SK-MEL-5 (cell line): ENCODE measurements at places on chromosomes 7 and 10.

- no peak for DNase-seq
Observed at GRCh38 chr7:142795339-142795863, 24.6 kb downstream of the PRSS2 start.

DNA sequence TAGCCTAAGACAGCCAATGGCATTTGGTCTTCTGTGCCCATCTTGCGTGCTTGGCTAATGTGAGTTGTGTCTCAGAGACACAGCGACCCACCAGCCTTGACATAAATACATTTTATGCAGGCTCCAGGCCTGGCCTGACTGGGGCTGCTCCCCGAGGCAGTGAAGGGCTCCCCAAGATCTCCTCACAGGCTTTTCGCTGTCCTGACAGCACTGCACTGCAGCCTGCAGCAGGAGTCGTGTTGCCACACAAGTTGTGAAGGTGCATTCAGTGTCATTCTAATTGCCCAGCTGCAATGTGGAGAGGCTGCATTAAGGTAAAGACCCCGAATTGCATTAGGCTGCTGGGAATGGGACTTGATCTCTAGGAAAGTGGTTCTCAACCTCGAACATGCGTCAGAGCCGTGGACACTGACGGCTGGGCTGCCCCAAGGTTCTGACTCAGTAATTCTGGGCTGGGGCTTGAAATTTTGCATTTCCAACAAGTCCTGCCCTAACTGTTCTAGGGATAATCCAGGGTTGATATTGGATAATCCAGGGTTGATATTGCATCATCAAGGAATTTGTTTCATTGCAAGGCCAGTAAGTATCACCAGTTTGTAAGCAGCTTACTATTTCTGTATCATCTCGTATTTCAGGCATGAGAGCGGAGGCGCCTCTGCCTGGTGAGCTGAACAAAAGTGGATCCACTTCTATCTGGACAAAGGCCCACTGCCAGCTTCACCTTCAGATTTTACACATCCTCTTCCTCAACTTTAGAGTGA, 108.7 kb upstream of the INSIG1 start:
- DNase-seq = no peak

- peak; percentile 93 for DNase-seq
Observed at GRCh38 chr10:6239213-6239991, 36.7 kb downstream of the PFKFB3 start.

DNA sequence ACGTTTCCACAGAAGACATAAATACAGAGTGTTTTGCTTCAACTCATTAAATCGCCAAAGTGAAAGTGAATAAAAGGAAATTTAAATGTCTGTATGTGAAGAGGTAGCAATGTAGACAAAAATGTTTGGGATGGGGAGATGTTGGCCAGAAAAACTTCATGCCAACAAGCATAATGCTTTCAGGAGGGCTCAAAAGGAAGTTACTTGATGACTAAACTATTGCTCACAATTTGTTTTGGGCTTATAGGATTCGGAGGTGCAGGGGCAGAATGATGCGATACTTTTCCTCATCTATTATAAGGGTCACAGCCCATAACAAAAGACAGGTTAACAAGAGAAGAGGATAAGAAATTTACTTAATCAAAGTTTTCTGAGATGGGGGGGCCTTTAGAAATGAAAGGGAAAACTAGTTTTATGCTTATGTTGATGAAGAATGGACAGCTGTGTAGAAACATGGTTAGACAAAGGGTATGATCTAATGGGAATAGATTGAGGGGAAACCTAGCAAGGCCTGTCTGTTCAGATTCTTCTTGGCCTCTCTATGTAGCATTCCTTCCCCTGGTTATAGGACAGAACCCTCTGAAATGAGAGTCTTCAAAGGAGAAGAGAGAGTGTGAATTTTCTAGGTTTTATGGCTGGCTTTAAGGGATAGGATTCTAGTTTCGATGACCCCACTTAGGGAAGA, 898.6 kb downstream of the LRMDA start:
- DNase-seq = no peak

GRCh38 chr7:69568266-69568665, 30.0 kb upstream of the AUTS2 start:
- no peak for DNase-seq
